Right lung (tissue), 10 donors: ENCODE measurements at places on chromosomes 1 and 21. TPM values are rescaled to one million over a fixed set of nuclear protein-coding genes. Genes with fewer than 3 reads are reported as not detected.

- no peak for DNase-seq
Observed at GRCh38 chr1:90486996-90487395, 230.1 kb downstream of the BARHL2 start.

- no peak for DNase-seq
Observed at GRCh38 chr1:233005156-233005555, 54.7 kb downstream of the NTPCR start.

- peak; percentile 67 for DNase-seq
Observed at GRCh38 chr1:85952460-85952859, 204.1 kb downstream of the COL24A1 start.

DNA sequence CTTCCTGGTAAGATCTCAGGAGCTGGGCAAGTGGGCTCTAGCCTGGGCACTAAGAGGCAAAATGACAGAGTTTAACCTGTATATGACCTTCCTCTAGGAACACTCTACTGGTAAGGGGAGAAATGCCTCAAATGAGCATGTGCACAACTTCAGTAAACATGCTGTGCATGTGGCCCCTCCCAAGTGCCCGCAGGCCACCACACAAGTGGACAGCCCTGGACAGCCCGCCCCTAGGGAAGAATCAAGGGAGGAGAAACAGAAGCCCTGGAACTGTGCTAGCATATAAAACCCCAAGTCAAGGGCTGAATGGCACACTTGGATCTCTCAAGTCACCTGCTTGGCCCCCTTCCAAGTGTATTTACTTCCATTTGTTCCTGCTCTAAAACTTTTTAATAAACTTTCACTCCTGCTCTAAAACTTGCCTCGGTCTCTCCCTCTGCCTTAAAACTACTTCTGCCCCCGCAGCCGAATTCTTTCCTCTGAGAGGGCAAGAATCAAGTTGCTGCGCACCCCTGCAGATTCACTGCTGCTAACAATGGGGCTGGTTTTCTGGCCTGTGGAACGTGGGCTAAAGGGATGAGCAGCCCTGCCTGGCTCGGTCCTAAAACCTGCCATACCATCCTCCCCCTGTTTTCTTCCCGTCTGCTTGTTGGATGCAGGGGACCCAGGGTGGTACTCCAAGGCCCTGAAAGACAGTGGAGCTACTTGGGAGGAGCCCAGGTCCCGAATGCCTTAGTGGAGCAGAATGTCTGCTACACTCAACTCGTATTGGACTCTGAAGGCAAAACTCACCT, 93.5 kb downstream of the IER5 start:
- DNase-seq: no peak

- DNase-seq: no peak
Observed at GRCh38 chr1:7510389-7510931, 260.6 kb upstream of the VAMP3 start.

DNA sequence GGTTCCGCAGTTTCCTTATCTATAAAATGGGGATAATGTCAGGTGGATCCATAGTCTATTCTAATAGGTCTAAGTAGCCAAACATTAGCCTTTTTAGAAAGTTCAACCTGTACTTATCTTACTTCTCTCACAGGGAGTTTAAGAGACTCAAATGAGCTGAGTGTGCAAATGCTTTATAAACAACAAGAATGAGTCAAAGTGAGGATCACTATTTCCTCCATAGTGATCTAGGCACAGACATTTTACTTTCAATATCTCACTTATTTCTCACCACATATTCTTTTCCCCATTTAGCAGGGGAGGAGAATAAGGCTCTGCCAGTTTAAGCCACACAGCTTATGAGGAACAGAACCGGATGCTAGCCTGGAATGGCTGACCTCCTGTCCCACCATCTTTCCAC, 92.1 kb upstream of the LMO4 start:
- no peak for DNase-seq

DNA sequence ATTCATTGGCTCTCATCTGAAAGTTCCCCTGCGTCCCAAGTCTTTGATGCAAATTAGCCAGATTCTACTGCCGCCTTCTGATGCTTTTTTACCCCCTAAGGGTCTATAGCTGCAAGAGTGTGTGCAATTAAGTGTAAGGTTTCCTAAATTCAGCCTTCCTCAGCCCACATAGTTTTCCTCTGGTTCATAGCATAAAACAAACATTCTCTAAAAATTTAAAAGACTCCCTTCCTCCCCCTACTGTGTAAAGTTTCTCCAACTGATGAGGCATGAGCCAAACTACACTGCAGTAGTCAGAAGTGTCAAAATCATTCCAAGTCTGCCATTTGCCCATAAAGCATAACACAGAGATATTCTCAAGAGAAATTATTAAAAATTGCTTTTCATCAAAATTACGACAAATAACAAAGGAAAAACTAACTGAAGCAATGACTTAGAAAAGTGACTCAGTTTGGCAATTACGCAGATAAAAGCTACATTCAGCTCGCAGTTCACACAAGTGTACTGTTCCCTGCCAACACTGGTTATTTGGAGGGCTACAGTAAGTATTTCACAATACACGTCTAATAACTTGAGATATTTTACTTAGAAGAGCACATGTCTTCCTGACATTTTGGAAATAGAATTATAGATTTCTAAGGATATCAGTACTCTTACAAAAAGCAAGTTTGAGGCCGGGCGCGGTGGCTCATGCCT, 15.4 kb downstream of the KCNH1 start:
- no peak for DNase-seq

DNA sequence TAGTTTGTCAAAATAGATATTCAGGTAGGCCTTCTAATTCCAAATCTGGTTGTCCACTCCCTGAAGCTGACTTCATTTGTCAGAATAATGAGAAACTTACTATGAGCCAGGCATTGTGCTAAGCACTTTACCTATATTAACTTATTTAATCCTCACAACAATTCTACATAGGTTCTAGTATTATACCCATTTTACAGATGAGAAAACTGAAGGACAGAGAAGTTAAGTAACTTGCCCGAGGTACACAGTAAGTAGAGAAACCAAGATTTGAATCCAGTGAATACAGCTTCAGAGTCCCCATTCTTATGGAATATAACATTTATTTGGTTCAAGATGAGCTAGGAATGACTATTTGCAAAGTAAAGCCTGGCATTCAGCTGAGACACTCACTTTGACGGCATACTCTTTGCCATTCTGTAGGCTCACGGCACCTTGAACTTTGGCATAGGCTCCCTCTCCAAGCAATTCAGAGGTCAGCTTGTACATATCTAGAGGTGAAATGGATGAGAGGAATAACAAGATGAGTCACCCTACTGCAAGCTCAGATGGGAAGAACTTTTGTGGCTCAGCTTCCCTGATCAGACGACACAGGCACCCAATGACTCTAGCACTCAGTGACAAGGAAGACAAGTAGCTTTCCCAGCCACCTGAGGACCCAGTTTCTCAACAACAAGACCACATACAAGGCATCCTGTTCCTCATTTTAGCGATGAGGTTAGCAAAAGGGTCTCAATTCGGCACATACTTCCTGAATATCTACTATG, 23.7 kb downstream of the MKNK1 start:
- no peak for DNase-seq

GRCh38 chr21:37513383-37513782, 146.8 kb downstream of the DYRK1A start:
- DNase-seq: no peak

GRCh38 chr1:160546942-160547341, 23.9 kb upstream of the SLAMF6 start:
- DNase-seq: no peak

The HSD3B2 gene
- 0.23 TPM for polyA plus RNA-seq

The SPOCD1 gene
- polyA plus RNA-seq: 1.1 TPM

The BSND gene
- not detected for polyA plus RNA-seq
